ENCODE measurements at places on chromosomes 1 and 21.

DNA sequence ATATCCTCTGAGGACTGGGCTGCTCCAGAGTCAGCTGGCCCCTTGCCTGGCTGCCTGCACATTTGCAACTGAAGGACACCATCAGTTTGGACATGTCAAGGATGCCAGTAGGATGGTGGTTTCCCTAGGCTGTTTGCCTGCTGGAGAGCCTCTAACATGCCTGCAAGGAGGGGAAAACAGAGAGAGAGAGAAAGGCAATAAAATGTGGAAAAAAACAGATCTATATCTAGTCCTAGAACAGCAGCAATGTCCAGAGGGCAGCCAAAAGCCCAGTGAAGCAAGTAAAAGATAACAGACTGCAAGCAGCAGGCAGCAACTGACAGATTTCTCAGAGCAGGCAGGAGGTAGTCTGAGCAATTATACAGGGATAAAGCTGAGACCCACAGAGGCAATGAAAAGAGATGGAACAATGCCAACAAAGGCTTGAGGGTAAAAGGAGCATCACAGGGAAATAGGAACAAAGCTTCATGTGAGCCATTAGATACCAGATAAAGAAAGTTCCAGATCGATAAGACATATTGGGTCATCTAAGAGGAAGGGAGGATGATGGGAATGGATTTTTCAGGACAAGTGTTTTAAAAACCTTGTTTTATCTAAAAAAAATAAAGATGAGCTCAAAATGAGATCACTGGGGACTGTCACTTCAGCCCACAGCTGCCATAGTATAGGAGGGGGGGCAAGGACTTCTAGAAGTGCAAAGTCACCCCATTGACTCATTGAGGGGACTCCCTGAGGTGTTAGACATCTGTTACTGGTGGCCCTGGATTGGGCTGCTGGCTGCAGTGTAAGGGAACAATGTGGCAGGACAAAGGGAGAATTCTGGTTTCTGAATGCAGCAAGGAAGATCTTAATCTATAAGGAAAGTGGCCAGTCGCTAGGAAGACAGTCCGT is 38.6 kb upstream of the GADD45A start:
- DNase-seq: peak; percentile 85

GRCh38 chr1:201404722-201405483 is 5.8 kb upstream of the LAD1 start:
- DNase-seq: no peak

- no peak for DNase-seq
These were observed 307.8 kb upstream of the USP24 start for GRCh38 chr1:55522982-55523381.

GRCh38 chr21:17397703-17398102 is 115.1 kb upstream of the CXADR start:
- no peak for DNase-seq

DNA sequence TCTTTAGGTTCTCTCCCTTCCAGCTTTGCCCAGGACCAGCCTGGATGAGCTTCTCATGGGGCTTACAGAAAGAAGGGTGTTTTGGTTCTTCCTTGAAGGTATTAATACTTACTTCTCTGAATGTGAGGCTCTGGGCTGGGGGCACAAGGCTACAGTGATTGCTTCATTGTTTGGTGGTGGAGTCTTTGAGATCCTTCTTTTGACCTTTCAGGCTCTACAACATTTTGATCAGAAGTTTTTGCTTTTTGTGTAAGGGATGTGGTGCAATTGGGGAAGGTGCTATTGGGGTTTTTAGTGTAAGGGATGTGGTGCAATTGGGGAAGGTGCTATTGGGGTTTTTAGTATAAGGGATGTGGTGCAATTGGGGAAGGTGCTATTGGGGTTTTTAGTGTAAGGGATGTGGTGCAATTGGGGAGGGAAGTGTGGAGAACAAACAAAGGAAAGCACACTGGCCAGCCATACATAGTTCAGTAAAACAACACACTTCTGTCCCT is 103.6 kb upstream of the IVNS1ABP start:
- DNase-seq: no peak

DNA sequence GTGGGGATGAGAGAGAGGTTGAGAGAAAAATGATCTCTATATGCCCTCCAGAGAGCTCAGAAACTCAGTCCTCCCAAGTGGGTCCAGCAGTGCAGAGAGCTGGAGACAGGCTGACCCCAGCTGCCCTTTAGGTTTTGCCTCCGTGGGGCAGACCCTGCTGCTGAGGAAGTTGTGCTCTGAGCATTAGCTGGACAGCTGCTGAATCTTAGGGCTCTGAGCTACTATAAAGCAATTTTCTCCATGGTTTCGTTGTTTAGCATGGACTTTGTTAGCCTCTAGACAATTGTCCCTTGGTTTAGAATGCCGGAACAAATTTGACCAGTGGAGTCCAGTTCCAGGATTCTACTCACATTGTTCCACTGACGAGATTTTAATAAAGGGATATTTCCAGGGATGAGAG is 22.1 kb downstream of the BATF3 start:
- DNase-seq: no peak

GRCh38 chr1:42305639-42306038 is 29.4 kb downstream of the FOXJ3 start:
- DNase-seq: peak; percentile 21

DNA sequence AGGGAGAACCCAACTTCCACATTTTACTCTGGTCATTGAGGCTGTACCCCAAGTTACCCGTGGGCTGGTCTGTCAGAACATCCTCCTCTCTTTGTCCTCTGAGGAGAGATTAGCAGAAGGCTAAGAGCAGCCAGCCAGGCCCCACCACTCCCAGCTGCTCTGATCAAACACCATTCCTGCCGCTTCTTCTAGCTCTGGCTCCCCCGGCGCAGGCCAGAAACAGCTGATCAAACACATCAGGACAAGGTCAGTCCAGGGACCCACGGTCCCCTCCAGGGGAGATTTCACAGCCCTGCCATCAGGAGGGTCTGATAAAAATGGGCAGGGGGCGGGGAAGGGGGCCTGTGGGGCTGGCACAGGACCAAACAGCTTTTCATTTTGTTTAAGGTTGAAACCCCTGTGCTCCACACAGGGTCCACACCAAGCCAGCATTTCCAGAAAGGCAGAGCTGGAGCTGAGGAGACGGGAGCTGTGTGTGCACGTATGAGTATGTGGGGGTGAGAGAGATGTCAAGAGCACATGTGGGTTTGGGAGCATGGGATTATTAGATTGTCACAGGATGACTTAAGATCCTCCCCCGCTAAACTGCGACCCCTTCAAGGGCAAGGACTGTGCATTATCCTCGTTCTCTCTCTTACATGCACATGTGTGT is 29.9 kb upstream of the EPHA8 start:
- DNase-seq: no peak

DNA sequence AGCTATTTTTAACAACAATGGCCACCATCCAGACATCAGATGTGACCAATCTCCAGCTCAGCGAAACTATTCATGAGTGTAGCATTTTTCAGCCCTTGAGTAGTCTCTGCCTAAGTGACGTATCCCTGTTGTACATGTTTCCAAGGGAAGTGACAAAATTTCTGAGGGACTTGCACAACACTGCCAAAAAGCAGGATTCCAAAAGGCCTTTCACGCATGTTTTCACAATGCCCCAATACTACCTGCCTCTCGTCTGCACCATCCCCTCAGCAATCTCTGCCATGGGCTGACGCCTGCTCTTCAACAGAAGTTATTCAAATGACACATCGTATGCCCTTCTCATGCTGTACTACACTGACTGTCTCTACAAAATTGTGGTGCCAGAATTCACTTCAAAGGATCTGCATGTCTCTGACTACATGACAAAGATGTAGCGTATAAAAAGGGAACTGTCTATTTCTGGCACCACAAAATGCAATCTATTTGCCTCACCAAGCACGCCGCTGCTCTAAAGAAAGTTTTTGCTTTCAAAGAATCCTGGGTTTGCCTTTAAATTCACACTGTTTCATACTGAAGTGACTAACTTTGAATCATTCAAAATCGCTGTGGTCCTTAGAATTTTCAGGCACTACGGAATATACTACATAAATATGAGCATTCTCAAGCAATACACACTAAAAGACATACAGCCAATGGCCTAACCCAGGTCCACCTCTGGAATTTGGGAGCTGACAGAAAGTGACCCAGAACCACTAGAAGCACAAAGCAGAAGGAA is 32.9 kb downstream of the JAK1 start:
- peak; percentile 98 for DNase-seq

GRCh38 chr1:24591781-24592180 is 35.9 kb downstream of the NCMAP start:
- no peak for DNase-seq

GRCh38 chr21:36171741-36172331 is 15.2 kb downstream of the DOP1B start:
- DNase-seq: no peak

GRCh38 chr1:74496669-74497068 is 15.7 kb downstream of the LRRC53 start:
- no peak for DNase-seq
